Endothelial cell of umbilical vein (primary cell): ENCODE measurements at places on chromosomes 6 and 20. TPM values are rescaled to one million over a fixed set of nuclear protein-coding genes. Genes with fewer than 3 reads are reported as not detected.

DNA sequence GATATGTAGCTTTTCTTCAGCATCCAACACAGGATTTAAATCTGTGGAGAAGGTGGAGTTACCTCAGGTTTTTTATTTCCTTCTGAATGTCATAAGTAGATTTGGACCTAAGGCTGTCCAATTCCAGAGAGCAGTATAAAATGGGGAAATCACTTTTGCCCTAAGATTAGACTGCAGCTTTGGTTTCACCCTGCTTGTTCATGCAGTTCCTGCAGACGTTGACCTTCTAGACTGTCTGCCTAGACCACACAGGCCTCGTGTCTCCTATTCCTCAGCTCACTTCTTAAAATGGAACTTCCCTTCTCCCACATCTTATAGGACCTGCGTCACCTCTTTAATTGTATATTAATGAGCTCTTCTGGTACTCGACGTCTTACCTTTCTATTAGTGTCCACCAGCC, 26.0 kb upstream of the C6orf62 start:
- no peak for DNase-seq

The BTN1A1 gene
- polyA plus RNA-seq, result not detected in 2 replicates

GRCh38 chr6:13338038-13338437, 9.7 kb upstream of the TBC1D7 start:
- DNase-seq, result no peak

The CALHM5 gene
- 3.8 and 4.5 TPM in 2 replicates for polyA plus RNA-seq

The CGAS gene
- polyA plus RNA-seq, result 1.6 and 1.9 TPM in 2 replicates

GRCh38 chr6:100968949-100969348, 87.8 kb upstream of the ASCC3 start:
- no peak for DNase-seq

GRCh38 chr20:43583133-43583864, 7.4 kb upstream of the IFT52 start:
- DNase-seq, result no peak

GRCh38 chr20:43238833-43239232, 49.1 kb upstream of the PTPRT start:
- no peak for DNase-seq

DNA sequence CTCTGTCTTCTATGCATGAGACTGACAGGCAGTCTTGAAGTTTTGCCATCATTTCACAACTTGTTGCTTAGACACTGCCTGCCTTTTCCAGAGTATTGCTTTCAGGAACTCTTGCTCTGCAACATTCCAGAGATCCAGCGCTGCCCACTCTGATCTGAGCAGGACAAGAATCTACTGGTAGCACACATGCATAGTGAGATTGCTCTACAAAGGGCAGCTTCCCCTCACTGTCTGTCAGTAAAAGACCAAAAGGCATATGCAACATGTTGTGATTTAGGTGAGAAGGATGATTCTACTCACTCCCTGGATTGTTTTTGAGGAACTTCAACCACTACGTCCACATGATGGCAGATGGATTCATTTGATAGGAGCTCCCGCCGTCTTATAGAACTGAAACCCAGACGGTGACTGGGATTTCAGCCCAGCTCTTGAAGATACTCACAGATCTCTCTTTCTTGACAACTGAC, 259.1 kb downstream of the ARID1B start:
- DNase-seq, result no peak

The SAMD5 gene
- 0.46 and 0.75 TPM in 2 replicates for polyA plus RNA-seq

The DYNLT2 gene
- polyA plus RNA-seq, result 0.21 and 0.39 TPM in 2 replicates

The AKAP7 gene
- 0.30 and 0.76 TPM in 2 replicates for polyA plus RNA-seq

DNA sequence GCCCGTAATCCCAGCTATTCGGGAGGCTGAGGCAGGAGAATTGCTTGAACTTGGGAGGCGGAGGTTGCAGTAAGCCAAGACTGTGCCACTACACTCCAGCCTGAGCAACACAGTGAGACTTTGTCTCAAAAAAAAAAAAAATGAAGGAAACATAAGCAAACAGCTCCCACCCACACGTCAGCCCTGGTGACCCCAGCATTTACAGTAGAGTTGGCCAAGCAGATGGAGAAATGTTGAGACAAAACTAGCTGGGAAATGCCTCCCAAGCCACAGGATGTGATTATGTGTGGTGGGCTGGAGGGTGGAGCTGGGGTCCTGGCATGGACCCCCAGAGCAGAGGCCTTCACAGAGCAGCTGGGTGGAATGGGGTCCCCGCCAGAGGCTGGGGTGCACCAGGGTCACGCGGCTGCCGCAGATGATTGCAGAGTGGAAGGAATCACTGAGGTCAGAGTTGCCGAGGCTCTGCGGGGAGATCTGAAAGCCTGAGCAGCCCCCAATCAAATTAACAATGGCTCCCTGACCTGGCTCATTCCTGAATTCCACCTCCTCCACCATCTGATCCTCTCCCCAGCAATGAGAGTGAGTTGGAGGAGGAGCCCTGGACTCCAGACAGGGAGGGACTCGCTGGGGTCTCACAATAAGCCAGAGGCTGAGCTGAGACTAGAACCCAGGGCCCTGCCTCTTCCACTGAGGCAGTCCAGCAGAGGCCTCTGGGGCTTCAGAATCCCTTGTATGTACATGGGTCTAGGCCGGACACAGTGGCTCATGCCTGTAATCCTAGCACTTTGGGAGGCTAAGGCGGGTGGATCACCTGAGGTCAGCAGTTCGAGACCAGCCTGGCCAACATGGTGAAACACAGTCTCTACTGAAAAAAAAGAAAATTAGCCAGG, 34.7 kb upstream of the TGM2 start:
- no peak for DNase-seq

The RAET1E gene
- 0.04 TPM in 1 of 2 replicates, not detected in the other for polyA plus RNA-seq

The MRPS18B gene
- polyA plus RNA-seq, result 47.3 and 49.1 TPM in 2 replicates

The PAK5 gene
- not detected in 2 replicates for polyA plus RNA-seq

- no peak for DNase-seq
Measured at GRCh38 chr6:14397518-14397901, 279.9 kb downstream of the CD83 start.

DNA sequence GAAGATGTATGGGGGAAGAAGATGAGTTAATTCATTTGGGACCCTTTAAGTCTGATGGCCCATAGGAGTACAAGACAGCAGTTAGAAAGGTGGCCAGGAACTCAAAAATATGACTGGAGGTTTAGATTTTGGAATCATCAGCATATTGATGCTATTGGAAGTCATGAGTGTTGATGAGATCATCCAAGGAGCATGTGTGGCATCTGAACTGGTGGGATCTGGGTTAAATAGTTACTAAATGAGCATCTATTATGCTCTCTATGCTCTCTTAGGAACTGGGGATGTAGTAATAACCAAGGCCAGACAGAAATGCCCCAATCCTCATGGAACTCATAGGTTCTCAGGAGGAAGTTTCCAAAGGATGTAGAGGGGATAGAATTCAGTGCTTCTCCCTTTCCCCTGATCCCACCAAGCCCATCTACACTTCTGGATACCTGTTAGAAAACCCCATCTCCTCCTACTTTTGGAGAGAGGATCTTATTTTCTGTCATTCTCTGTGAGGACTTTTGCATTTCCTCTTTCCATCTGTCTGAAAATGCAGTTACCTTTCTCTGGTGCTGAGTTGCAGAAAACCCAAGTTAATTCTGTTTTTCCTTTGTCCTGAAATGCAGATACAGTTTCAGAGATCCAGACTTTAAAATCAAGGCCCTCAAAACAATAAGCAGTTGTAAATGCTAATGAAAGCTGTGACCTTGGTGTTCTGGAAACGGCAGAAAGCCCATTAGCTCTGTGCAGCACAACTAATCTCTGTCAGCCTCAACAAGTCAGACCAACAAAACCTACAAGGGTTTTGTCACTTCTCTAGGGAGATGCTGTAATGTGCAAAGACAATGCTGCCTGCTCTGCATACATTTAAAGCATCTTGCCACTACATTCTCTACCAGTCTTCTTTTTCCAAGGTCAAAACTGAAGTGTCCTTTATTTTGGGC, 65.8 kb downstream of the TBC1D7 start:
- DNase-seq, result no peak

GRCh38 chr20:4848041-4848440, 126.3 kb downstream of the PRND start:
- no peak for DNase-seq

- DNase-seq, result no peak
Measured at GRCh38 chr6:137640086-137640485, 145.9 kb upstream of the OLIG3 start.

DNA sequence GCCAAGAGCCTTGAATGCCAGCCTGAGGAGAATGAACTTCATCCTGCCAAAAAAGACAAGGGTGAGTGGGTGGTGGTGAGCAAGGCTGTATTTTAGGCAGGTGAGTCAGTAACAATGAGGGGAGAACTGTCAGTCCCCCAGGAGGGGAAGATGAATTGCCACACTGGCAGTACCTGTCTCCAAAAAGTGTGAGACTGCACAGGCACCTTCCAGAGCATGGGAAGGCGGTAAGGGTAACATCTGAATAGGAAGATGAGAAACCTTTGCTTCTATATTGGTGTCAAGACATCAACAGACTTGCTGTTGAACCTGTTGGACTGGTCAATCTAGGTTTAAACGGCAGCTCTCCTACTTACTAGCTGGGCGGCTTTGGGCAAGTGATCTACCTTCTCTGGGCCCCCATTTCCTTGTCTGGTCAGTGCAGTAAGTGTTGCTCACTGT, 30.9 kb downstream of the STK35 start:
- no peak for DNase-seq

DNA sequence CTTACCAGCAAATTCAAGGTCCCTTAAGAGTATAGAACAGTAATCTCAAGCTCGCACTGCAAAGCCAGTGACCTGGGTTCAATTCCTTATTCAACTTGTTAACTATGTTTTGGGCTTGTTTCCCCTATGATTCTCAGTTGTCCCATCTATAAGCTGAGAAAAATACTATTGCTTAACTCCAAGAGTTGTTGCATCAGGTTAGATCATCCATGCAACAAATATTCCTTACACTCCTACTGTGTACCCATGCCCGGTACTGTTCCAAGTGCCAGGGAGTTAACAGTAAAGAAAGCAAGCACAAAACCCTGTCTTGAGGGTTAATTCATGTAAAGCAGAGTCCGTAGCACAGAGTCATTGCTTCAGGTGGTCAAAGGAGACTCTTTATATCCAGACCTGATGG, 247.3 kb downstream of the MAFB start:
- DNase-seq, result no peak

DNA sequence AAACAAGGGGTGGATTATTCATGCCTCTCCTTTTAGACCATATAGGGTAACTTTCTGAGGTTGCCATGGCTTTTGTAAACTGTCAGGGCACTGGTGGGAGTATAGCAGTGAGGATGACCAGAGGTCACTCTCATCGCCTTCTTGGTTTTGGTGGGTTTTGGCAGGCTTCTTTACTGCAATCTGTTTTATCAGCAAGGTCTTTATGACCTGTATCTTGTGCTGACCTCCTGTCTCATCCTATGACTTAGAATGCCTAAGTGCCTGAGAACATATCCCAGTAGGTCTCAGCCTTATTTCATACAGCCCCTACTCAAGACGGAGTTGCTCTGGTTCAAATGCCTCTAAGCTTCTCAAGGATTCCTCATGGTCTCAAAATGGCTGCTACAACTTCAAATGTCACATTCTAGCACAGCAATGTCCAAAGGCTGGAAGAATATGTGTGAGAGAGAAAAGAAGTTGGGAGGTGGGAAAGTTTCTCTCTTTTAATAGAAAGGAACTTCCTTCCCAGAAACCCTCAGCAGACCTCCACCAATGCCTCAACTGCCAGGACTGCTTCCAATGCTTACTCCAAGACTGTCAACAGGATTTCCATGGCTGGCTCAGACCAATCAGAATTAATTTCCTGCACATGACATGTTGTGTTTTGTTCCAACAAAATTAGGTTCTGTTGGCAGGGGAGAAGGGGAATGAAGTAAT, 46.6 kb upstream of the SLC9A8 start:
- peak; percentile 70 for DNase-seq

GRCh38 chr6:31883676-31884075, 4.9 kb upstream of the SLC44A4 start:
- DNase-seq, result no peak

- no peak for DNase-seq
Measured at GRCh38 chr6:162442687-162443086, 284.9 kb downstream of the PRKN start.

DNA sequence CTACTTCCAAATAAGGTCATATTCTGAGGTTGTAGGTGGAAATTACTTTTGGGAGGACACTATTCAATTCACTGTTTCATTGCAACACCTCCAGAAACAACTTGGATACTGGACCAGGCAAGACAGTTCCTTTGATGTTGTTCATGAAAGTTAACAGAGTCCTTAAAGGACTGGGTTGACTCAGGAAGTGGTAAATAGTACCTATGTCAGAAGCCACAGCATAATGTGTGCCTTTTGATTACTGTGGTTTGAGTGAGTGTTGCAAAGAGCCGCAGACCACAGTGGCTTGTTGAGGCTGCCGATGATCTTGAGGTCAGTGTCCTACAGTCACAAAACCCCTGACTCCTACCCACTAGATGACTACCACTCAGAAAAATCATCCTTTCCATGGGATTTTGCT, 10.9 kb downstream of the IL20RA start:
- DNase-seq, result no peak

DNA sequence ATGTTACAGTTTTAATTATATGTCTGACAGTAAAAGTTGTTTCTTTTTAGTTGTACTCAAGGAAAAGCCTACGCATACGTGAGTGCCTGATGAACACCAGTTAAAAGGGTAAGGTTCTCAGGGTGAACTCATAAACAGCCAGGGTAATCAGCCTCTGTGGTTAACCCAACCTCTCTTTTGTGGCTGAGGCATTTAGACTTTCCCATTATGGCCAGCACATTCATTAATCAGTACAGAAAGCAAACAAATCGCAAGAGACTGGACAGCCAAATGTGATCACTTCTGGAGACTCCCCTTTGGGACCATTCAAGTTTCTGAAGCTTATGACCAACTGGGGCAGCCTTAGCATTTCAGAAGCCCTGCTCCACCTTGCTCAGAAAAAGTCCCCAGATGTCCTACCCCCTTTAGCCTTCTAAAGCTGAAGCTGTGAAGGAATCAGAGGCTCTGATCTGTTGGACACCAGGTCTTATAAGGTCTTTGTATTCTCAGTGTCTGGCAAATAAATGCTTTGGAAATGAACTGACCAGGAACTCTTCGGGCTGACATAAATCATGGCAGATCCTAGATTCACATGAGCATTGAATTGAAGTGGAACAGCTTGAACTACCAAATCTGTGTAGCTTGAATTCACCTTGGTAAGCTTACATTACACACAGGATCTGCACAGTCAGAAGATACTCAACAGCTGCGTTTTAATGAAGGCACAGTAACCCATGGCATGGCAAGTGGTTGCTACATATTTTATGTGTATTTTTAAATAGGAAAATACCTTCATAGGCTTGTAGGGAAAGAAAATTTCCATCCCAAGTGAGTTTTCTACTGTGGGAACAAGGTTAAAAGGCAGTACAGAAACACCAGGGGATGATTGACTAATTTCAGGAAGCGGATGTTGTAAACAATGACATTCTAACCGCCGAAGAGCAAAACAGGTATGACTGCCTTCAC, 18.7 kb downstream of the IL20RA start:
- DNase-seq, result no peak

GRCh38 chr6:168288781-168289570, 30.6 kb downstream of the DACT2 start:
- DNase-seq, result no peak

DNA sequence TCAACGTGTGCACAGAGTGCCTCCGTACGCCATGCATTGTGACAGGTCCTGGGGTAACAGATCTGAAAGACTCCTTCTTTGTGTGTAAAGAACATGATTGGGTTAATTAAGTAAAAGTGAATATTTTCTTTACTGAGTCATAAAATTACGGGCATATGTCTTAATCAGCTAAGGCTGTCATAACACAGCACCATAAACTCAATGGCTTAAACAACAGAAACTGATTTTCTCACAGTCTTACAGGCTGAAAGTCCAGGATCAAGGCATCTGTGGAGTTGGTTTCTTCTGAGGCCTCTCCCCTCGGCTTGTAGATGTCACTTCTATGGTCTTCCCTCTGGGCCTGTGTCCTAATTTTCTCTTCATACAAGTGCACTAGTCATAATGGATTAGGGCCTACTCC, 176.9 kb downstream of the MTFR2 start:
- no peak for DNase-seq
